AG09309 (cell line): ENCODE measurements at places on chromosomes 1 and 21.

DNA sequence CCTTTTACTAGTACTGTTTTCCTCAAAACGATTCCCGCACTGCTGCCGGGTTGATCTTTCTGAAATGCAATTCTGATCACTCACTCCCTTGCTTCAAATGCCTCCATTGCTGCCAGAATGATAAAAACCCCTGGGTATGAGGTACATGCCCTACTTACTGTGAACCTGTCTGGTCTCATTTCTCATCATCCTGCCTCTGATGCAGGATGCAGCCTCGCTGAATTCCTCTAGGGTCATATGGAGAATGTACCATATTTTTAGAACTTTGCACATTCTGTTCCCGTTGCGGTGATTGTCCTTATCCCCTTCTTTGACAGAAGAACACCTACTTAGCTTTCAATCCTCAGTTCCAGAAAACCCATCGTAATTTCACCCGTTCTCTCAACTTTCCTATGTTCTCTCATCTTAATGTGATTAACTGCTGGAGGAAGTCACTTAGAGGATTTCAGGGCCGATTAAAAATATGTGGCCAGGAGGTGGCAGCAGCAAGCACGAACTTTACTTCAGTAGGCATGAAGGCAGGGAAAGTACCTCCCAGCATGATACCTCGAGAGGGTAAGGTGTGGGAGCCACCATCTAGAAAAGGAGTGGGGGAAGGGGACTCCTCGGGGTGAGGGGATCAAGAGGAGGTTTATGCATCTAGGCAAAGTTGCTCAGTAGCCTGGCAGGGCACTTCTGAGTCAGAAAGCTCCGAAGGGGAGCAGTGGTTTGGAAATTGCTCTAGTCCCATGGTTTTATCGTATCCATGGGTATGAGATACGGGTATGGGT is 361.5 kb upstream of the ZP4 start:
- no peak for DNase-seq

- no peak for DNase-seq
Measured at GRCh38 chr21:20353351-20353750, 644.9 kb upstream of the NCAM2 start.

GRCh38 chr1:37137601-37138000 is 103.3 kb upstream of the GRIK3 start:
- no peak for DNase-seq

DNA sequence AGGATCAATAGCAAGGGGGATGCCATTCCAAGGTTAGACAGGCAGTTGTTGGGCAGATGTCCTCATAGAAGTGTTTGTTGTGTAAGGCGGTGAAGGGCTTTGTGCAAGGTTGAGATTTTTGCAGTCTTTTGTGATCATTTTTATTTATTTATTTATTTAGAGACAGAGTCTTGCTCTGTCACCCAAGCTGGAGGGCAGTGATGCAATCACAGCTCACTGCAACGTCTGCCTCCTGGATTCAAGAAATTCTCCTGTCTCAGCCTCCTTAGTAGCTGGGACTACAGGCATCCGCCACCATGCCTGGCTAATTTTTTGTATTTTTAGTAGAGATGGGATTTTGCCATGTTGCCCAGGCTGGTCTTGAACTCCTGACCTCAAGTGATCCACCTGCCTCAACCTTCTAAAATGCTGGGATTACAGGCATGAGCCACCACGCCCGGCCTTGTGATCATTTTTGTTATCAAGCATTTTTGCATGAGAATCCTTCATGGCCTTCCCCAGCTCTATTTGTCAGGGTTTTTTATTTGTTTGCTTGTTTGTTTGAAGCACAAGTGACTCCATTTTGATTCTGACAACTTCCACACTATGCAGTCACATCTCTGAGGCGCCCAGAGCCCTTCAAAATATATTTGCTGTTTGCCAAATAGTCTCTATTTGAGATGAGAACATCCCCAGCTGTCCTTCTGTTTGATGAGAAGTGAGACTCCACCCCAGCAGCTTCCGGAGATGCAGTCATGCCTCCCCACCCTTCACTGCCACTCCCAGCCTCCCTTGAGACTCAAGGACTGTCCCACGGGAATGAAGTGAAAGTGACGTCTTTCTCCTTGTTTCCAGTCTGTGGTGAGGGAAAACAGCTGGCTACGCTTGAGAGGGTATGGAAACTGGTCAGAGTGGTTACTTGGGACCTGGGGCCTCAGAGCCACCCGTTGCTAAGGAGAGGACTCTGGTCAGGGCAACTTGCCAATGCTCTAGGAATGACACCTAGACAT is 38.0 kb downstream of the TMEM50B start:
- peak; percentile 25 for DNase-seq

DNA sequence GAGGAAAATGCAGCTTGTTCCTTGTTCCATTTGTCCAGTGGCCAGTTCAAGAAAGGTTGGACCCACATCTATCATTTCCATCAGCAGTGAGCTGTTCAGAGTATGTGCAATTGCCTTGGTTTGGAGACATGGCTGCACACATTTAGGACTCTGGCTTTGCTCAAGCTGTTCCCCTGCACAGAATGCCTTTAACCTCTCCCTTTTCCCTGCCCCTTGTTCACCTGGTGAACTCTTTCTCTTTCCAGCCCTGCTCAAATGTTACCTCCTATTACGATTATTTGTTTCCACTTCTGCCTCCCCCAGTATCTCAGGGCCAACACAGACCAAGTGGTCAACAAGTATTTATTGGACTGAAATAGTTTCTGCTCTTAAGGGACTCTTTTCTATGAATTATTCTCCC is 385.9 kb downstream of the CAMTA1 start:
- DNase-seq = no peak

GRCh38 chr1:8170059-8170835 is 144.1 kb upstream of the ERRFI1 start:
- no peak for DNase-seq

DNA sequence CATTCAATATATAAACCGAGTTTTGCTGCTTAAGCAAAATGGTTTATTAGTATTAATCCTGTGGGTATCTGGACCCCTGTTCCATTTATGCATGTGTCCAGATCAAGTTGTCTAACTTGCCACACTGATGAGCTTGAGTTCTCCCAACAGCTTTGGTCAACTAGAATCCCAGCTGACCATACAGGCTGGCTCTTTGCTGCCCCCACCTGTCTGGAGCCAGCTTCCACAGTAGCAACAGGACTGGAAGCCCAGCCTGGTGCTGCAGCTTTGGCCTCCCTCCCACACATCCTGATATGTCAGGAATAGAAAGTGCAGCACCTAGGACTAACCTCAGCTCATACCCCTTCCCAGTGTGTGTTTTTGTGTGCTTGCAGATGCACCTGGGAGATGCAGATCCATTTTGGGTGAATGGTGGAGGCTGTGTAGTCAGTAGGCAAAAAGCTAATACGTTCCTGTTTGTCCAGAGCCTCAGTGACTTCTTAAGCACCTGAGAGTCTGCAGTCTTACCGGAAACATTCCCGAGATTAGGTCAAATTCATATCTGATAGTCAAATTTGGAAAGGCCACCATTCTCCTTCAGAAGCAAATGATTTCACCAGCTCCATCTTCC is 40.9 kb upstream of the BEND5 start:
- DNase-seq = peak; percentile 10

DNA sequence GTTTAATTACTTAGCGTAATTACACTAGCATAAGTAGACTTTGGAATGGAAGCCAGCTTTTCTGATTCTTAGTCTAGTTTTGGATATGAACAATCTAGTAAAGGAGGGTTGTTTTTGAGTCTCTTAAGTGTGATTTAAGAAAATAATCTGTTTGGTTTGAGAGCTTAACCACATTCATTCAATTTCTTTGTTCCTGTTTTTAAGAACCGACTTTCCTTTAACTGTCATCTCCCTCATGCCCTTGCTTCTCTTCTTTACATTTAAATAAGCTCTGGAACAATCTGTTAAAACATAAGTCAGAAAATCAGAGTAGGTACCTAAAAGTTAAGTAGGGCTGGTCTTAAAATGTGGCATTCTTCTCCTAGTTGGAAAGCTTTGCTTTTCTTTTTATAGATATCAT is 27.7 kb downstream of the CDC42 start:
- DNase-seq = no peak

GRCh38 chr1:208731981-208732821 is 488.0 kb upstream of the PLXNA2 start:
- no peak for DNase-seq

DNA sequence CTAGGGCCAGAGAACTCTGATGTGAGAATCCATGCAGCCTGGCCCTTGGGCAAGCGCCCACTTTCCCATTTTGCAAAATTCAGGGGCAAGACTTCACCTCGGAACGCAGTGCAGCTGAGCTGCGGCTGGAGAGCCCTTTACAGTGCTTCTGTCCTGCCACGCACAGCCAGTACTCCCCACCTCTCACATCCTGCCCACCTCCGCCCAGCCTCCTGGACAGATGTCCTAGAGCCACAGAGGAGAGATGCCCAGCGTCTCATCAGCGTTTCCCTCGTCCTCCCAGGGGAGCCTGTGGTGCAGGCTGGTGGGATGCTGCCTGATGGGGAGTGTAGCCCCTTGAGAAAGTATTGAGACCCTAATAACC is 29.6 kb downstream of the RUNX3 start:
- DNase-seq = no peak

GRCh38 chr1:19846338-19846737 is 31.3 kb upstream of the RNF186 start:
- DNase-seq = no peak
